ENCODE measurements at places on chromosomes 5 and 9.

- DNase-seq, result no peak
Observed at GRCh38 chr9:27041746-27042145, 36.3 kb upstream of the LRRC19 start.

DNA sequence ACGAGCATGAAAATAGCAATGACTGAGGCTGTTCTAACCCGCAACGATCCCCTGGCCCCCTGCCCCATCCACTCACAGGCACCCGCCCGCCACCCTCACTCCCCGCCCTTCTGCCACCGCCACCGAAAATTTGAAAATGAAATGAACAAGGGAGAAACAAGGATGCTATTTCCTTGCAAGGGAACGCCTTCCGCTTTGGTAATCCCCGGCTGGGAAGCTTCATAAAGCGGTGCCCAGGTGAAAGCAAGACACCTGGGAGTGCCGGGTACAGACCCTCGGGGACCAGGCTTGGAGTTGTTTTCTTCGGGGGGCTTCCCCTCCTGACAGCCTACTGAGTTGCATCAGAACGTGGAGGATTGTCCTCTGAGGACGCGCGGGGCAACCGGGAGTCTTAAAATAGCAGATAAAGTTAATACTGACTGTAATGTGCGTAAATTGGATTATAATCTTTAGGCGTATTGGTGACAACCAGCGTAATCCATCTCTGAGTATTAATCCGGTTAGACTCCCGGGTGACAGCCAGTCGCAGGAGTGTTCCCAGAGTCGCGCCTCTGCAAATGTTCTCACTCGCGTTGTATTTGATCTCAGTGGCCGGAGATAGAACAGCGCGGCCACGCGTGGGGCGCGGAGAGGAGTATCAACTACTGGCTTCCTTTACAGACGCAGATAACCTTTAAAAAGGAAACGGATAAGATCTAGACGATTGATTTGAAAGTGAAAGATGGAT is 885 bp upstream of the MLLT3 start:
- no peak for DNase-seq

DNA sequence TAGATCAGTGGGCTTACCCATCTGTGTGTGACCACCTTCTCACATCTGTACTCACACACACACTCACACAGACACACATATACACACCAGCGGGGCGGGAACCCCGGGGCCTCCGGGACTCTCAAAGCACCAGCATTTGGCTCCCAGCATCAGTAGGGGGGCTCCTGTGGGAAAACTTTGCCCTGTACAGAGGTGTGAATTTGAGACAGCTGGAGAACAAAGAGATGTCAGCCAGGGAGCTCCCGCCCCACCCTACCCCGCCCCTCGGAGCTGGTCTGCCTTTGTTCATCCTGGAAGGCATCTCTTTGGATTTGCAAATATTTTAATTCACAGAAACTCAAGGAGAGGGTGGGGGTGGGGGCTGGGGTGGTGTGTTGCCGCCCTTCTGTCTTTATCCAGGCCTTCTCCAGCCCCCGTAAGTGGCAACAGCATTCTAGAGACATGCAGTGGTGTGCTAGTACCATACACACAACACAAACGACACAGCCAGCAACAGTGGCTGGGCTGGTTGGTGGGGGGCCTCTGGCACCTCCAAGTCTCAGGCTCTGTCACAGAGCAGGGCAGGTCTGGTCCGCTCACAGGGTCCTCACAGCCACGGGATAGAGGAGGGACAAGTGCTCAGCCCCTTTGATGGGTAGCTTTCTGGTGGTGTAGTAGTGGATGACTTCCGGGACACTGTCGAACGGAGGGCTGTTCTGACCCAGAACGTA is 15.5 kb upstream of the SLC25A51 start:
- no peak for DNase-seq

- DNase-seq, result no peak
Observed at GRCh38 chr5:126056851-126057622, 366.2 kb upstream of the GRAMD2B start.

Measured in GOT3 (cell line).